ENCODE measurements at places on chromosomes 7 and 10.

GRCh38 chr10:71627956-71628355 is 91.6 kb downstream of the C10orf105 start:
- no peak for DNase-seq

DNA sequence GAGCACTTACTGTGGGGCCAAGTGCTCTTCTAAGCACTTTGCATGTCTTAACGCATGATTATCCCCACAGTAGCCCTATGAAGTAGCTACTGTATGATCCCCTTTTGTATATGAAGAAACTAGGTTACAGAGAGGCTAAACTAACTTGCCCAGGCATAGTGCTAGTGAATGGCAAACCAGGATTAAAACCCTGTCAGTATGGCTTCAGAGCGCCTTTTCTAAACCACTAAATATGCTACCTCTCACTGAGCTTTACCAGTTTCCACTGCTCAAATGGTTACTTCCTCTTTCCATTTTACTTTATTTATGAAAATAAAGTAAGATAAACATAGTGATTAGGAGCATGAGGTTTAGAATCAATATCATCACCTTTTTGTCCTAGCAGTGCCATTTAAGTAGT is 73.6 kb downstream of the PODXL start:
- DNase-seq, result no peak

DNA sequence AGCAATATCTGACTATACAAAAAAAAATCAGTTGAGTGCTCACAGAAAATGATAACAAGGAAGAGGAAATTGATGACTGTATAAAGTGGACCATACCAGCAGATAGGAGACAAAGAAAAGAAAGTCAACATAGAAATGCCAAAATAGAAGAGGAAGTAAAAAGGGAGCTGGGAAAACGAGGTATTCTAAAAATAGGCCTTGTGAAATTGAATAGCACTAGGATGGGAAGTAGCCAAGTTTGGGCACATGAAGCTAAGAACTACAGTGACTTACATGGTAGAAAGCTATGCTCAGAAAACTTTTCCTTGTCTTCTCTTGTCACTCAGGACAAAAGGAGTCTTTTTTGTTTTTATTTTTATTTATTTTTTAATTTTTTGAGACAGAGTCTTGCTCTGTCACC is 76.2 kb upstream of the APBB1IP start:
- no peak for DNase-seq

- DNase-seq, result no peak
Measured at GRCh38 chr10:42827201-42827600, 44.6 kb downstream of the BMS1 start.

- DNase-seq, result no peak
Measured at GRCh38 chr7:29116361-29117200, 29.8 kb downstream of the CPVL start.

GRCh38 chr10:70809726-70810125 is 6.0 kb upstream of the SGPL1 start:
- DNase-seq, result no peak

GRCh38 chr7:80542398-80542797 is 30.5 kb upstream of the GNAT3 start:
- DNase-seq, result no peak

DNA sequence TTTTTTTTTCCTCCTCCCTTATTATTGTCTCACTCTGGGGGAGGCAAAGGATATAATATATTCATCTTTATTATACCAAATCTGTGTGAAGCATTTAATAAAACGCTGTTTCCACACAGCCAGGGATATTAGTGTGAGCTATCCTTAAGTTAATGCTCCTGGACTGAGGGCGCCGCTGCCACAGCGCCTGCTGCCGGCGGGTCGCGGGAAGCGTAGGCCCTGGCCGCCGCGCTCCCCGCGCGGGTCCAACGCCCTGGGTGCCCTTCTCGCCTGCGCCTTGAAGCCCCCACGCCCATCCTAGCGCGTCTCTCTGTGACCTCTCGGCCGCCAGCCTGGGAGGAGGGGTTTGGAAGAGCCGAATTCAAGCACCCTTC is 9.5 kb upstream of the LBX1 start:
- no peak for DNase-seq

GRCh38 chr7:50418086-50418515 is 32.0 kb downstream of the FIGNL1 start:
- DNase-seq, result peak; percentile 77

- no peak for DNase-seq
Measured at GRCh38 chr10:118234683-118235082, 107.4 kb downstream of the FAM204A start.

GRCh38 chr7:139109188-139109982 is at the start of gene ZC3HAV1:
TSS of gene ZC3HAV1 (minus strand) at chr7:139109720. CDS start at chr7:139109331, 389 bp downstream.
- DNase-seq, result peak; percentile 91

DNA sequence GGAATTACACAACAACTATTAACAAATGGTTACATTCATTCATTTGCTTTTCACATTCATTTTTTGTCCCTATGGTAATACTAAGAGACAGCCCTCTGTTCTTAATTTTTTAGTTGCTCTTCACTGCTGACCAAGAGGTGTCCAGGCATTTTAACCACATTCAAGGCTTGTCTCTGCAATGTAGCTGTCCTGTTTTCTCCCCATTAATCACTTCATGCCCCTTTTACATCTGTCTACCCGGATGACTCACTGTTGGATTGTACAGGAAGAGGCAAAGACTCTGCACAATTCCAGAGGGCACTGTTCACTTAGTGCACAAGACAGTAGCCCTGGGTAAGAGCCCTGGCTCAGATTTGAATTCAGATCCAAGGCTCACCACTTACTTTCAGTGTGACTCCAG is 168.5 kb downstream of the NOC3L start:
- no peak for DNase-seq

- DNase-seq, result no peak
Measured at GRCh38 chr10:14543904-14544210, 213.1 kb upstream of the FRMD4A start.

All from hematopoietic multipotent progenitor cell treated with erythropoietin and hydrocortisone succinate and interleukin-3 and kit ligand, for 17 days (in vitro differentiated cells).